ENCODE measurements at places on chromosomes 3 and 15. TPM values are rescaled to one million over a fixed set of nuclear protein-coding genes. Genes with fewer than 3 reads are reported as not detected.

The SLC30A4 gene
- total RNA-seq = 2.7 TPM

DNA sequence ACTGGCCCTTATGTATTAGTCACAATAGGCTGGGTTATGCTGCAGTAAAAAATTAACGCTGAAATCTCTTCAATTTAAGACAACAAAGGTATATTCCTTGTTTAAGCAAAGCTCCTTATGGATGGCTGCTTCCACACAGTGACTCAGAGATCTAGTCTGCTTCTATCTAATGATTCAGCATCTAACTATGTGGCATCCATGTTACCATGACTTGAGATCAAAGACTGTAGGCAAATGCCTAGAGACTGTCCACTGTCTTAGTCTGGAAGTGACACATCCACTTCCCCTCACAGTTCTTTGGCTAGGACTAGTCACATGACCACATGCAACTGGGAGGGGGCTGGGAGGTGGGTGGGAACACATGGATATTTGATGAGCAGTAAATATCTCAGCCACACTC is 61.3 kb upstream of the PSMD6 start:
- DNase-seq = no peak

- DNase-seq = no peak
Measured at GRCh38 chr3:28013864-28014473, 227.4 kb upstream of the CMC1 start.

DNA sequence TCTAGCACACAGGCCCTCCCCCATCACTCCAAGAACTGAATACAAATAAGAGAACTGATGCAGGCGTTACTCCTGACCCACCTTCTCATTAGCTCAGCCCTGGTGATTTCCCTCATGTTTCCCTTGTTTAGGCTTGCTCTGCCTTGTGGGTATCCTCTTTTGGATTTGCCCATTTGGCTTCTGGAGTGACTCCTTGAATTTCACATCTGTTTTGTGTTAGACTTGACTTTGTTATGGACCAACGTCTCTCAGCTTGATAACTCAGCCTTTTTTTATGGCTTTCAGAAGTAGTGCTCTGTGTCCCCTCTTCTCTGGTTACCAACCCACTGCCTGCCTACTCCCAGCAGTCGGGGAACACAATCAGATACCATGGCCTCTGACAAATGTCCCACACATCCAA is 11.3 kb upstream of the TMOD3 start:
- no peak for DNase-seq

Measured in liver (tissue), 10 donors.